ENCODE measurements at places on chromosomes 4 and X. TPM values are rescaled to one million over a fixed set of nuclear protein-coding genes. Genes with fewer than 3 reads are reported as not detected.
A peak's percentile ranks its signal among the peaks of the same experiment; 100 is the strongest.

PNMA6A gene
- not detected for total RNA-seq

DNA sequence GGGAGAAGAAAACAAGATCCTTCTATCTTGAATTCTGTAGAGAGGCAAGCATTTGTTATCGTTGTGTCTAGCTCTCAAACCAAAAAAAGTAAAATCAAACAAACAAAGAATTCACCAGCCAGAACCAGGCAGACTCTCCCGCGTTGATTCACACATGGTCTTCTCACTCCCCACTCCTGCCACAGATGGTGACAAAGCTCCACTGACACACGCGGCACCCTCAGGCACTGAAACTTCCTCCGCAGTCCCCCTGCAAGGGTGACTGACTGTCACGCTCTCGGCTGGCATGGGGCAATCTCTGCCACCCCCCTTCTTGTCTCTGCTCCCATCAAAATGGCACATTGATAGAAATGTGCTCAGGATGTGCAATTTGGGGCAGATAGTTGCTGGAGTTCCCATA, 304.9 kb downstream of the DHX15 start:
- no peak for DNase-seq

ANOS1 gene
- total RNA-seq = not detected

SYP gene
- total RNA-seq = 1.1 TPM

MXRA5 gene
- not detected for total RNA-seq

DNA sequence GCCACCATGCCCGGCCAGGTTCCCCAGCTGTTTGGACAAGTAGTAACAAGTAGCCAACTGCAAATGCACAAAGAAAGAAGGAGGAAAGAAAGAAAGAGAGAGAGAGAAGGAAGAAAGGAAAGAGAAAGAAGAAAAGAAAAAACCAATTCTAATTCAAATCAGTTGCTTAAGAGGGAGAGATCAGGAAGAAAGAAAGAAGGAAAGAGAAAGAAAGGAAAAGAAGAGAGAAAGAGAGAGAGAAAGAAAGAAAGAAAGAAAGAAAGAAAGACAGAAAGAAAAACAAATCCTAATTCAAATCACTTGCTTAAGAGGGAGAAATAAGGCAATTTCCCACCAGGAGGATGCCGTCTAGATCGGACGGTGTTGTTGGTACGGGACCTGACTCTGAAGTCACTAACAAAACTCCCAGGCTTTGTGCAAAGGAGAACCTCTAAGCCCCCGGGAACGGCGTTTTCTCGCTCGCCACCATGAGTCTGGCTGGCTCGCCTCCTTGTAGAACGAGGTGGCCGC, 95.5 kb upstream of the PPP2R3B start:
- DNase-seq = no peak

DNA sequence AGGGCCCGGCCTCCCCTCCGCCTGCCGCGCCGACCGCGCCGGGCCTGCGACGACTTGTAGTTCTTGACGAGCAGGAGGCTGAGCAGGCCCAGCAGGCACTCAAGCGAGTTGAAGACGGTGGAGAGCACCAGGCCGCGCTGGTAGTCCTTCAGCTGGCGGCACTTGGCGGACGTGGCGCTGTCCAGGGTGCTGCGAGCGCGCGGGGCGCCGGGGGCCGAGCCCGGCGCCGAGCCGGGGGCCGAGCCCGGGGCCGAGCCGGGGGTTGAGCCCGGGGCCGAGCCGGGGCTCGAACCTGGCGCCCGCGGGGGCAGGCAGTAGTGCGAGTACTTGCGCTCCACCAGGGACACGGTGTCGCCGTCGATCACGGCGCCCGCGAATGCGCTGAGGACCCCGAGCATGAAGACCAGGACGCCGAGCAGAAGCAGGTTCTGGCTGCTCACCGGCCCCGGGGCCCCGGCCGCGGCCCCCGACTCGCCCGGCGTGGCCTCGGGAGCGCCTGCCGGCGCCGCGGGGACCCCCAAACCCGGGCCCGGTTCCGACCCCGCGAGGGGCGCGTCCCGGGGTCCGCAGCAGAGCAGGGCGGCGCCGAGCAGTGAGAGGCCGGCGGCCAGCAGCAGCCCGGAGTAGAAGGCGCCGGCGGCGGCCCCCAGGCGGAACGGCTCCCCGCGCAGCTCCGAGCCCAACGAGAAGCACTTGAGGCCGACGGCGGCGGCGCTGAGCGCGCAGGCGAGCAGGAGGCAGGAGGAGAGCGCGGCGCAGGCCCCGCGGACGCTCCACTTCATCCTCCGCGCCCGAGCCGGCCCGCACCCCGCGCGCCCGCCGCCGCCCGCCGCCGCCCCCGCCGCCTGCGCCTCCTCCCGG, 584 bp downstream of the TMEM271 start:
- no peak for DNase-seq

SMIM31 gene
- total RNA-seq = 0.25 TPM

AWAT2 gene
- not detected for total RNA-seq

OPRPN gene
- not detected for total RNA-seq

NPY1R gene
- 0.13 TPM for total RNA-seq

DNA sequence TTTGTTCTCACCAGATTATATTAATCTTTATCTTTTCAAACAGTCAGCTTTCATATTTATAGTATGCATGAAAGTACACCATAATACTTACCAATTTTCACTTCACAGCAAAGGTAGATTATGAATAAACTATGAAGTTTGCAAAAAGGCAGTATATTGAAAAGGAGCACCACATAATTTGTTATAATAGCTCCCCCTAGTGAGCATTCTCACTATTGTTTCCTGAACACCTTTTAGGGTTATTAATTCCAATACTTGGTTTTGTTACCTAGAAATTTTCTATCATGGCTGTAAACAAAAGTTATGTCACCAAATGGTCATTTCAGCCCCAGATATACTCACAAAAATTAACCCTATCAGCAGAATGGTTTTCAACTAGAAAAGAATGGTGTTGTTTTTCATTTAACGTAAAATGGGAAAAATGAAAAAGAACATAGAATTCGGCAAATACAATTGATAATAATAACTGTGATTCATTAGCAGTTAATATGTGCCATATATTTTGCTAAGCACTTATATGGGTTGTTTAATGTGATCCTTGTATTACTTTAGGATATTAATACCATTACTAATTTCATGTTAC, 30.2 kb upstream of the NKX6-1 start:
- peak; percentile 55 for DNase-seq

DNA sequence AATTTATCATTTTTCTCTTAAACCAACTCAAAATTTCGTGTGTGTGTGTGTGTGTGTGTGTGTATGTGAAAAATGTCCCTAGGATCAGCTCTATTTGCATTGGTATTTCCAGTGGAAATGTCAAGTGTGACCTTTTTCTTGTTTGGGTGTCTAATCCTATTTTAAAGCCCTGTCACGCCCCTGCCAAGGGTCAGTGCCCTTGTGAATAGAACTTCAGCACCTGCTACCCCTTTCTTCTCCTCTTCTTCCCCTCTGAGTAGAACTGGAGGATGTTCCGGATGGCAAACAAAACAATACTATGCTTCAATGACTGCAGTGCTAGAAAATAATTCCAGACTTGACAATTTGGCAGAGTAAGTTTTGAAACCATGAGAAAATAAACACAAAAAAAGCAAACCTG, 67.3 kb downstream of the SPRY1 start:
- DNase-seq = no peak

Measured in HT-29 (cell line).